ENCODE measurements at places on chromosomes 12 and 14. TPM values are rescaled to one million over a fixed set of nuclear protein-coding genes. Genes with fewer than 3 reads are reported as not detected.

The PTGER2 gene
- 112 TPM for total RNA-seq

DNA sequence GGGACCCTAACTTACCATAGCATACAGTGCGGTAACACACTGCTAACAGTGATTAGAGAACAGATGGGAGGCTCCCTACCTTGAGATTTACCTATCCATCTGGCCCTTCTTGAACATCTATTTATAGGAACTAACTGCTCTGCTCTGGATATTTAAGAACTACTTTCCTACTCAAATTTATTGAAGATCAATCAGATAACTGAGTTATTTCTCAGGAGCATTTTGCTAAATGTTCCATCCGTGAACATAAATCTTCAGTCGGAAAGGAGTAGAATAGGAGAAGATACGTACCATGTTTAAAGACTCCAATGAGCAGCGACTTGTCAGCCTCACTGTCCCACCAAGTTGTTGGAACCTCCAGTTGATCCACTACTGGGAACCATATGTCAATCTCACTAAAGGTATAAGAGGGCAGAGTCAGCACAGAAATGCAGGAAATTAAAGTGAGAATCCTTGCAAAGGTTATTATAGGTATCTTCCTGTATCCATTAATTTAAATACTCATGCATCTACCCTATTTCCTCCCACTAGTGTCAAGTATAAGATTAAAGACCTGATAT is 15.6 kb upstream of the SUPT16H start:
- DNase-seq: no peak

GRCh38 chr12:112777387-112778310 is 13.9 kb upstream of the RPH3A start:
- DNase-seq: no peak

DNA sequence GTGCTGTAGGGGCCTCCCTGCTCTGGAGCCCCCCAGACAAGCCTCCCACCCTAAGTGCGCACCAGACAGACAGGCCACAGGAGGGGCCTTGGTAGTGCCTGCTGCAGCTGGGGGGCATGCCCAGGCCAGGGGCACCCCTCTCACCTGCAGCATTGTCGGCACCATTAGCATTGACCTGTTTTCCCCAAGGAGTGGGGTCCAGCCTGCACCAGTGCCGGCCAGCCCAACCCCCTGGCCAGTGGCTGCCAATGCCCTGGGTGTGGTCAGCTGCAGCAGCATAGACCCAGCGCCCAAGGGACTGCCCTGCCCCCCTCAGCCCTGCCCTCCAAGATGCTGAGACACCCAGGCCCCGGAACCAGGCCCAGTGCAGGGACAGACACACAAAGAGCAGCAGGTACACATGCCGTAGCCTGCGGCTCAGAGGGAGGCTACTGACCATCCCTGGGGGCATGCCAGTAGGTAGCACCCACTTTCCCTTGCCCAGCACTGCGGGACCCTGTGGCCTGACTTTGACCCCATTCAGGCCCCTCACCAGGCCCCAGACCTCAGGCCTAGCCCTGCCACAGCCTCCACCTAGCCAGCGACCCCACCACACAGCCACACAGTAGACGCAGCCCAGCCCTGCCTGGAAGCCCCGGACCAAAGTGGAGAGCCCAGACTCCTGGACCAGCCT is 1.0 kb downstream of the AHNAK2 start:
- DNase-seq: no peak

DNA sequence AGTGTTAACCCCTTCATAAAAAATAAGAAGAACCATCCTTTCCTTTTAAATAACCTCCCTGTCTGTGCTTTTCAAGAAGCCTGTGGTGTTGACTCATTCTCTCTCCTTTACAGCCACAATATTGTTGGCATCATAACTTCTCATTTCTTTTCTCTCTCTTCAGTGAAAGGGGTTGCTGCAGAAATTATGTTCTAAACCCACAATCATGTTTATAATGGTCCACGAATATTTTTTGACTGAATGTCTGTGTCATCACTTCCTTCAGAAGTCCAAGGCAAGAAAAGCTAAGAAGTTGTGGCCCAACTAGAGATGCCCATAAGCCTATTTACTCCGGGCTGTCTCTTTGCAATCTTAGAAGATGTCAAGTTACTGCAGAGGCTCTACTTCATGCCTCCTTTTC is 488.3 kb downstream of the APAF1 start:
- no peak for DNase-seq

DNA sequence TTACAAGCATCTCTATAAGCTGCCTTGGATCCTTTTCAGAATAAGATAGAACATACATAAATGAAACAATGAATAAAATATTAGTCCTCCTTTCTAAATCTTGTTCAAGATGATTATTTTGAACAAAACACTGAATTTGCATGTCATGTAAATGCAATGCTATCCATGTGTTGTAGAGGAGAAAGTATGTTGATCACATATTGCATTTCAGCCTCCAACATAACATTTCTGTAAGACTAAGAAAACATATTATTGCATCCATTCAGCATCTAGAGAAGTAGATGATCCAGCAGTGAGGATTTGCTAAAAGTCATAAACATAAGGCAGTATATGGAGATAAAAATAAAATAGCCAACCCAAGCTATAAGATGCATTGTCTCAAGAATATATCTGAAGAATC is 172.6 kb downstream of the CPNE8 start:
- DNase-seq: no peak

The CSRP2 gene
- total RNA-seq: not detected

The NID2 gene
- 0.15 TPM for total RNA-seq

The MANSC4 gene
- total RNA-seq: not detected
